ENCODE measurements at places on chromosomes 13 and 19.

- no peak for DNase-seq
Observed at GRCh38 chr13:29743201-29743786, 107.1 kb downstream of the UBL3 start.

GRCh38 chr13:65932013-65932412 is 1298.1 kb downstream of the PCDH9 start:
- no peak for DNase-seq

- no peak for DNase-seq
Observed at GRCh38 chr13:20676213-20676612, 27.3 kb upstream of the IL17D start.

DNA sequence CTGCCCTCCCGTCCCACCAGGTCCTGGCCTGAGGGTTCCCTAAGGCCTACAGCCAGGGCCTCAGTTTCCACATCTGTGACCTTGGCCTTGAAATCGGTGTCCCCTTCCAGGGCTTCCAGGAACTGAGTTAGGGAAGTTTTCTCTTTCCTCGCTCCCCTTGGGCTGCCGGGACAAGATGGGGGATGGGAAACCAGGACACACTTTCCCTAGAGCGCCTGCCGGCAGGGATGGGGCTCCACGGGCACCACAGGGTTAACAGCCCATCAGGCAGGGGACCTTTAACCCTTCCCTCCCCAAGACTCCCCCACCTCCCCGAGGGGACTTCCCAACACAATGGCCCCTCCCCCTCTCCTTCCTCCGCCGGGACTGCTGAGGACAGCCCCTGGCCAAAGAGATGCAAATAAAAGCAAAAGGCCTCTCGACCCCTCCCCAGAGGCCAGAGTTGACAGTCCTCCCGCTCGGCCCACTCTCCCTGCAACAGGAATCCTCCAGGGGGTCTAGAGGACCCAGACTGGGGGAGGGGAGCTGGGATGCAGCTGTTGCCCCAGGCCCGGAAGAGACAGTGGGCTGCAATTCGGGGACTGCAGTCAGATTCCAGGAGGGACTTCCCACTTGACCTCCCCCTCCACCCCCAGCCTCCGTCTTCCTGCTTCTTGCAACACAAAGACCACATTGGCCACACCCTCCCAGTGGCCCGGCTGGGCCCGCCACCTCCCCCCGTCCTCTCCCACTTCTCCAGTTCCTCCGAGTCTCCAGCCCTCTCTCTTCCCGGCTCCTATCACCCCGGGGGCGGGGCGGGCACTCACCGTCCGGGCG is 3.4 kb downstream of the BBC3 start:
- DNase-seq = no peak

DNA sequence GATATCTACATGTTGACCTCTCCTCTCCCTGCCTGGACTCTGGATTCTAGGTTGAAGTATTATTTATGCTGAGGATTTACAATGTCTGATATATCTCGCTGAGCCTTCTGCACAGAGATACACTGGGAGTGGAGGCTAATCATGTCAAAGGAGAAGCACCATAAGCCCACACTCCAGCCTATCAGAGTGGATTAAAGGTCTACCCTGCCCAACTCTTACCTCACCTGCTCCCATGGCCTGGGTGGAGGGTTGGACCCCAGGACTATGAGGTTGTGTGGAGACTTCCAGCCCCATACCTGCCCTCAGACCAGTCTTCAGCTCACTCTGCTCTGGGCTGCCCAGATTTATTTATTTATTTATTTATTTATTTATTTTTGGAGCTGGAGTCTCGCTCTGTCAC is 15.4 kb downstream of the OR10H4 start:
- no peak for DNase-seq

DNA sequence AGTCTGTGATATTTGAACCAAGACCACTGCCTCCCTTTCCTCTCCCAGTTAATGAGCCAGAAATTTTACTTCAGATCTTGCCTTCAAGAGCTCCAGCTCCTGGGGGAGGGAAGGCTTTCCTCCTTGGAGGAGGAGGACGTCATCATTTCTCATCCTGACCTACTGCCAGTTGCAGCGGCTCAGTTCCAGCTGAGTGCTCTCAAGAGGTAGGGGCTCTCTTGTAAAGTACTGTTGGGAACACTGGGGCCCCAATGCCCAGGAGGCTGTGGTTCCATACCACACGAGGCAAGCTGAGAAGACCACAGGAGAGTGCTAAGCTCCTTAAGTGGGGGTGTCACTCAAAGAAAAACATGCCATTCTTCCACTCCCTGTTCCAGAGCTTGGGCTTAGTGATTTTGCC is 36.2 kb downstream of the METTL21C start:
- no peak for DNase-seq

GRCh38 chr13:73119612-73120011 is 60.8 kb downstream of the KLF5 start:
- no peak for DNase-seq

DNA sequence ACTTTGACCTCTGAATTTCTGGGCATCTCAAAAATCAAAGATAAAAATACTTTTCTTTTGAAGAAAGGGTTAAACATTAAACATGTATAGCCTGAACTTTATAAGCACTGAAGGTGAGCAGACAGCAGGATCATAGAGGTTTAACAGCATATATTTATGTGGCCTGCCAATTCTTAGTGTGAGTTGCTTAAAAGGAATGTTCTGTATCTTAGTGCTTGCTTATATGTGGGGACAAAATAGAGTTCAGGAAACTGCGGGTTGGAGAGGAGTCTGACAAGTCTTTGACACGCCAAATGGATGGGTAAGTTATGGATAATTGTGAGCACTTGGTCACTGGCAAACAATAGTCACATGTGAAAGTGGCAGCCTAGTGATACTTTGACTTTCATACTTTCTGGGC is 1419.4 kb upstream of the SPRY2 start:
- no peak for DNase-seq

DNA sequence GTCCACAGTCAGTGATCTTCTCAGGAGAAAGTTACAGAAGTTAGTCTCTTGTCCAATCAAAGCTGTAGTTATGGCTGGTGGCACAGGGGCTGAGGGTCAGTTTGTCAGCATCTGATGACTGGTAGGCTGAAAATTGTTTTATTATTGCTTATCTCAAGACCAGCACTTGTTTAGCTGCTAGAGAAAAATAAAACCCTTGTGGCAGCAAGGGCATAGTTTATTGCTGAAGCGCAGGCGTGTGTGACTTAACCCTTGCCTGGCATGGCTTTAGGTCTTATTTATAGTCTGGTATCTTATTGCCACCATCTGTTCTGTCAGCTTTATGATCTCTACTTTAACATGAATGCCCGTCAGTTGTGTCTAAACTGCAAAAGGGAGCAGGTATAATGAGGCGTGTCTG is 154.7 kb downstream of the USP12 start:
- no peak for DNase-seq

GRCh38 chr13:73325723-73326558 is 267.1 kb downstream of the KLF5 start:
- DNase-seq = no peak

DNA sequence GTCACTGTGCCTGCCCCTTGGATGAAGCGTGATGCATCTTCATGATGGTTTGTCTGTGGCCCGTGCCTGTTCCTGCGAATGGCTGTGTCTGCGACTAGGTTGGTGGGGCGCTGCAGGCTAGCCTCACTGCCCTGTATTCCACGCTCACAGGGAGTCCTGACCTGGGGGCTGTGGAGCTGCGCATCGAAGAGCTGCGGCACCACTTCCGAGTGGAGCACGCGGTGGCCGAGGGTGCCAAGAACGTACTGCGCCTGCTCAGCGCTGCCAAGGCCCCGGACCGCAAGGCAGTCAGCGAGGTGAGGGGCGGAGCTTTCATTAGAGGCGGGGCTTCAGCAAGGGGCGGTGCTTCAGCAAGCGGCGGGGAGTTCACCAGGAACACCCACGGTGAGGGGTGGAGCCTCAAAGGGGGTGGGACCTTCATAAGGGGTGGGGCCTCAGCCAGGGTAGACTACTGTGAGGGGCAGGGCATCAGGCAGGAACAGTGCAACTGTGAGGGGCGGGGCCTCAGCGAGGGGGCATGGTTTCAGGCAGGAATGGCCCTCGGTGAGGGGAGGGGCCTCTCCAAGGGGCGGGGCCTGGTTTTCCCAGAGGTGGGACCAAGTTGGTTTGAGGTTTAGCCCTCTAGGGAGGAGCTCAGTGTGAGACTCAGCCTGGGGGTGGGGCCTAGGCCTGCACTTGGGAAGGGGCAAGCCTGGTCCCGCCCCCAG is 17.2 kb downstream of the PKN1 start:
- no peak for DNase-seq

DNA sequence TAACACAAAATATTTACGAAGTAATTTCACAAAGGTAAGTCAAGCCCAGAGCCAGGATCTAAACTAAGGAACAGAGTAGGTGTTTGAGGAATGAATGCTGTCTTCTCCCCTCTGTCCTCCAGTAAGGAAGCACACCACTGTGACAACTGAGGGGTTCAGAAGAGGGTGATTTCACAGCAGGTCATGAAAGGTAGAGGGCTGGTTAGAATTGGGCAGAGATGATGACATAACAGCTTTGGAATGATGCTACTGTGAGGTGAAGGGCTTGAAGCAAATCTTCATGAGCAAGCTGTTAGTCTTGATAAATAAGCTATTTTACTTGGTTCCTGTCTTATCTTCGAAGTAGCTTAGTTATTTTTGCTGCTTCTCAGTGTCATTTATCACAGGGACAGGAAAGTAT is 498.6 kb downstream of the FGF9 start:
- no peak for DNase-seq

DNA sequence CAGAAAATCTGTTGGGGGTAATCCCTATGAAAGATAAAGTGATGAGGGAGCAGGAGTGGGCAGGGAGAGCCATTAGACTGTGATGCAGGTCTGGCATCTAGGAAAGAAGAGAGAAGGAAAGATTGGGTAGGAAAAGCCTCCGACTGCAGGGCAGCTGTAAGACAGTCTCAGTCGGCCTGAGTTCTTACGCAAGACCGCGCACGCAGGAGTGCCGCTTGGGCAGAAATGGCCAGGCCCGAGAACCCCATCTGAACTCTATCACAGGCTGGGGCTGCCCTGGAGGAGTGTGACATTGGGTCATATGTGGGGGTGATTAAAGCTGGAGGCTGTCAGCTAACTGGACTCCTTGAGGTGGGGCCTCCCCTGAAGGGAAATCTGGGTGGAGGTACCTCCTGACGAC is 13.9 kb upstream of the FBXL3 start:
- DNase-seq = no peak

DNA sequence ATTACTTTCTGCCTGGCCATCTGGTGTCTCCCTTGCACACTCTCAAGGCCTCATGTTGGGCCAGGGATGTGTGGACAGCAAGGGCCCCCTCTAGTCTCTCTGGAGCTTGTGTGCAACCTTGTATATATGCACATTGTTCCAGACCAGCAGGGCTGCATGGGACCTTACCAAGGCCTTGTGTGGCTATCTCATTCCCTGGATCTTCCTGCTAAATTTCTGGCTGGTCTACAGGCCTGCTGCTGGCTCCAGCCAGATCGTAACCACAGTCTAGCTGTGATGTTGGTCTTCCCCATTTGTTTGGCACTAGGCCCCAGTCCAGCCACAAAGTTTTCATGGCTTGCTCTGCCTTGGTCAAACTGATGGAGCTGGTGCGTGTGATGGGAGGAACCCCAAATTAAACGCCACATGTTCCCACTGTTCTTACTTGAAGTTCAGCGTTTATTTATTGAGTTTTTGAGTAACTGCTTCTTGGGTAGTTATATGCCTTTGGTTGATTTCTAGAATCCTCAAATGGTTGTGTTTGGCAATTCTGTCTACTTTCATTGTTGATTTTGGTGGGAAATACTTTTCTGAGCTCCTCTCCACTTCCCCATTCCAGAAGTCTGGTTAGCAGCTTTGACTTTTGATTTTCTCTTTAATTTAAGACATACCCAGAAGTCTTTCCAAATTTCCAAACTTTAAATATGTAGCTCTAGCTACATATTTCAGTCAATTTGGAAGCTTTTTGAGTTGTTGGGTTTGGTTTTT is 56.4 kb downstream of the SIPA1L3 start:
- no peak for DNase-seq

DNA sequence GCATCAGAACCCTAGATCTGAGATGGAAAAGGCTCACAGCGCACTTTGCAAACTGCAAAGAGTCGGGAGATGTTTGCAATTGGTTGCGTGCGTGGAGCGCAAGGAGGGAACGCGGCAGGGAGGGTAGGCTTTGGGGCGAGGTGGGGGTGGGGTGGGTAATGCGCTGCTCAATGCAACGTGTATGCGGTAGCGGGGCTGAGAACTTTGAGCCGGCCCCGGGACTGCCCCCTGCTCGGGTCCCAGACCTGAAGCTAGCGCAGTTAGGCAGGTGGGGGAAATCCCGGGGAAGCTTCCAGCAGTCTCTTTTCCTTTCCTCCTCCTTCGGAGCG is 971 bp downstream of the FOSB start:
- DNase-seq = no peak

DNA sequence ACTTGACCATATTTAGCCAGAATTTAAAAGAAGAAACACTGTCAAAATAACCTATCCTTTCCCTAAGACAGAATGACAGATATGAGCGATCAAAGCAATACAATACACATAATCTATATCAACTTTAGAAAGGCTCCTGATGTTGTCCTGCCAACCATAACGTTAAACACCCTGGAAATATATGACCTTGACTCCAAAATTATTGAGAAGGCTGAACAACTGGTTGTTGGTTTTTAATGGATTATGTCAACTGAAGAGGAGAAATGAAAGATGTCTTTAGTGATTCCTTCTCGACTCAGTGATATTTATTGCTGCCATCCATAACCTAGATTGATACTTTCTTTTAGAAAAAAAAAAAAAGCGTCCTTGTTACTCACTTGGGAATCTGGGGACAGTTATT is 957.2 kb downstream of the SLITRK1 start:
- DNase-seq = no peak

GRCh38 chr13:60148918-60149317 is 14.8 kb downstream of the DIAPH3 start:
- DNase-seq = no peak

GRCh38 chr19:45782162-45782691 is at the start of gene DMPK:
Gene DMPK (minus strand): TSS chr19:45782490. CDS start chr19:45782352, 138 bp downstream.
- no peak for DNase-seq

DNA sequence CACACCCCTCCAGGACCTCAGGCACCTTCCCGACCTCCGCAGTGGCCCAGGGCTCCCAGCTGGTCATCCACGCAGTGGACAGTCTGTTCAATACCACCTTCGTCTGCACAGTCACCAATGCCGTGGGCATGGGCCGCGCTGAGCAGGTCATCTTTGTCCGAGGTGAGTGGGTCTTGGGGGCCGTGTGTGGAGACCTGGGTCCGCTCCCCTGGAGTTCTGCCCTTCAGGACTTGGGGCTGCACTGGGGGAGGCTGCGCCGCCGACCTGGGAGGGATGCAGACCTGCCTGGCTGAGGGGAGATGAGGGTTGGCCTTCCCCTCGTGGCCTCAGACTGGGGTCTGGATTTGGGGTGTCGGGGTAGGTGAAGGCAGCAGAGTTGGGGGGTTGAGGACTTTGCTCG is 16.7 kb upstream of the TOMM40 start:
- no peak for DNase-seq

- DNase-seq = no peak
Observed at GRCh38 chr13:29429286-29429900, 166.1 kb downstream of the SLC7A1 start.
